Cerebellum (tissue), 4 donors: ENCODE measurements at places on chromosomes 12 and 14. TPM values are rescaled to one million over a fixed set of nuclear protein-coding genes. Genes with fewer than 3 reads are reported as not detected.
A peak's percentile ranks its signal among the peaks of the same experiment; 100 is the strongest.

GRCh38 chr14:27506272-27506671 is 908.4 kb upstream of the NOVA1 start:
- no peak for DNase-seq

GRCh38 chr14:75578786-75579337 is 442 bp downstream of the FLVCR2 start:
- no peak for DNase-seq

- DNase-seq: peak; percentile 72
These were observed 16.6 kb downstream of the FBRSL1 start for GRCh38 chr12:132506328-132507160.

DNA sequence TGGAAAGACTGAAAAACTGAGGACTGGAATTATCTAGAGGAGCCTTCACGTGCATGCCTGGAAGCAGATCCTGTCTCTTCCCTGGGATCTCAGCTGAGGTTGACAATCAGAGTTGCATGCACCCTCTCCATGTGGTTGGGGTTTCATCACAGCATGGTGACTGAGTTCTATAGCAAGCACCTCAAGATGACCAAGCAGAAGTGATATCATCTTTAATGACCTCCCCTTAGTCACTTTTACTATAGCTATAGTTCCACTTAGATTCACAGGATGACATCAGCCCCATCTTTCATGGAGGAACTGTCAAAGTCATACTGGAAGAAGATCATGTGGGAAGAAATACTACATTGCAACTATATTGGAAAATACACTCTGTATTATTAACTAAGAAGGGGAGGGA is 105.8 kb upstream of the ATXN7L3B start:
- DNase-seq: no peak

DNA sequence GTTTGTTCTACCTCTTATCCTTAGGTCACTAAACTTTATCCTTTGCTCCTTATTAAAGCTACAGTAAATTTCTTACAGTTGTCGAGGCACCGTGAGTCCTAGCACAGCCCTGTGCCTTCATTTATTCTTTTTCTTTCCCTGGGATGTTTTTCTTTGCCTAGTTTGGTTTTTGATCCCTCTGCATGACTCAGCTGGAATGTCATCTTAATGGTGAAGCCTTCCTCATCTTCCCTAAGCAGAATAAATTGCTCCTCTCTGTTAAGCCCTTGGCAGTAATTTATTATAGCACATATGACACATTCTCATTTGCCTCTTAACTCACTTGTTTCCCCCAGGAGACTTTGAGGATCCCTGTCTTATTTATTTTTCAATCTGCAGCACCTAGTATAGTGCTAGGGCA is 16.6 kb downstream of the ACTR10 start:
- no peak for DNase-seq

DNA sequence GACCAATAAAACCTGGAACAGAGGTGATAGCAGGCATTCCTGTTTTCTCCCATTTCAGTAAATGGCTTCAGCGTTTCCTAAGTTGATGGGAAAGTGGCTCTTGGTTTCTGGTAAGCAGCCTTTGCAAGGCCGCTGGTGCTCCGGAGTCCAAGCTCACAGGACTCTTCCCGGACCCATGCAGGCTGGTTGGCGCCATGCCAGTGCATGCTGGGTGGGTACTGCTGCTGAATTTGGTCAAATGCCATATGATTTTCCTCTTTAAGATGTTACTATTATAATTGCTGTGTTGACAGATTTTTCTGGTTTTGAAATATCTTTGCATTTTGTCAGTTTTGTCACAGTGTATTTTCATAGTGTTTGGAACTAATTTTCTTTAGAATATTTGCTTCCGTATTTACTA is 27.7 kb downstream of the PPP2R5C start:
- peak; percentile 82 for DNase-seq

- no peak for DNase-seq
These were observed 69.8 kb downstream of the ALG10B start for GRCh38 chr12:38386205-38386985.

The MIP gene
- not detected for total RNA-seq

The PTPN6 gene
- 2.9 TPM for total RNA-seq

The PTPRB gene
- 8.3 TPM for total RNA-seq

The TSPAN9 gene
- total RNA-seq: 70.4 TPM

The MSI1 gene
- total RNA-seq: 16.4 TPM

The CLEC14A gene
- total RNA-seq: 2.9 TPM

The SMIM41 gene
- total RNA-seq: 0.18 TPM
